ENCODE measurements at places on chromosomes 12 and 14.

- DNase-seq = no peak
These were observed 15.2 kb upstream of the EAPP start for GRCh38 chr14:34554540-34555250.

DNA sequence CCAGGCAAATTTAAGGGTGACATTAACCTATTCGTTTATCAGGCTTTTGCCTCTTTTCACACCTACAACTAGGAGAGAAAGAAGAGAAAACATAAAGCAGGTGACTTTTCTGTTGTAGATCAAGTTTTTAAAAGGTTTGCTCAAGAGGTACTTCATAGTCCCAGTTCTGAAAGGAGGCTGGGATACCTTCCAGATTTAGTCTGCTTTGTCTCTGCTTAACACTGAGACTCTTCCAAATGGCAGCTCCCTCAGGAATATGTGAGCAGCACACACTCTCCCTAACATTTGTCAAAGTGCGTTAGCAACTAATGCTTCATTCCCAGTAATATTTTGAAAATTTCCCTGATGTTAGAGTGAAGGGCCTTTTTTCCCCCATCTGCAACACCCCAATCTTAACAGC, 133.7 kb upstream of the RASSF8 start:
- no peak for DNase-seq

GRCh38 chr12:121494093-121494787, 86.6 kb downstream of the KDM2B start:
- DNase-seq = no peak

- no peak for DNase-seq
These were observed 44.3 kb upstream of the TMPO start for GRCh38 chr12:98471085-98471484.

- no peak for DNase-seq
These were observed 457.4 kb upstream of the DCN start for GRCh38 chr12:91640021-91640420.

DNA sequence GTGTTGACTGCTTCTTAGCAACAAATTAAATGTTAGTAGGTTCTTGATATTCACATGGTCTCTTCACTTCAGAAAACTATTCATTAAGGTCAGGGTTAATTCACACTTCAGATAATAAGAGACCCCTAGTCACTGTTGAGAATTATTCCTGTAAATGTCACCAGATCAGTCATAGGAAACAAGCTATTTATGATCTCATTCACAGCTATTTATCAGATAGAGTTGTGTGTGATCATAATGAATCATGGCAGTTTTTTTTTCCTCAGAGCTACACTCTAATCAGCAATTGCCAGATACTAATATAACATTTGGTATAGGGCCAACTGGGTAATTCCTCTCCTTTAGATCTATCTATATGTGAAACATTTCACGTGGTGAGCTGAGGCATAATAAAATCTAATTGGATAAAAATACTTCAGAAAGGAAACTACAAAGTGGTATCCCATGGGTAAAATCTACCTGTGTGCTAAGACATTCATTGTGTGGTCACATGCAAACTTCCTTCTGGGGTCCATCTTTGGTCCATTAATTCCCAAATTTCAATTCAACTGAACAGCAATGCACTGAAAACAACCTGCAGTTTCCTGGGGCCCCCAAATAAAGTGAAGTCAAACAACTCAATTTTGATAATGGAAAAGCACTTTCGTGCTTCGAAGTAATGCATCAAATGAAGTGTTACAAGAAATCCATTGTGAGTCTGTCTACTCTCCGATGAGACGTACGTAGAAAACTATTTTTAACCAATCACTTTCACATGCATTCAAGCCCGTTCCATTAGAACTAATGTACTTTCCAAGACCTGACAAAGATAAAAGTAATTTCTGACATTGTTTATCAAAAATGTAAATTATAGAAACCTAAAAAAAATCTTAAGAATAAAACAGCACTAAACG, 197.0 kb downstream of the ACSS3 start:
- no peak for DNase-seq

DNA sequence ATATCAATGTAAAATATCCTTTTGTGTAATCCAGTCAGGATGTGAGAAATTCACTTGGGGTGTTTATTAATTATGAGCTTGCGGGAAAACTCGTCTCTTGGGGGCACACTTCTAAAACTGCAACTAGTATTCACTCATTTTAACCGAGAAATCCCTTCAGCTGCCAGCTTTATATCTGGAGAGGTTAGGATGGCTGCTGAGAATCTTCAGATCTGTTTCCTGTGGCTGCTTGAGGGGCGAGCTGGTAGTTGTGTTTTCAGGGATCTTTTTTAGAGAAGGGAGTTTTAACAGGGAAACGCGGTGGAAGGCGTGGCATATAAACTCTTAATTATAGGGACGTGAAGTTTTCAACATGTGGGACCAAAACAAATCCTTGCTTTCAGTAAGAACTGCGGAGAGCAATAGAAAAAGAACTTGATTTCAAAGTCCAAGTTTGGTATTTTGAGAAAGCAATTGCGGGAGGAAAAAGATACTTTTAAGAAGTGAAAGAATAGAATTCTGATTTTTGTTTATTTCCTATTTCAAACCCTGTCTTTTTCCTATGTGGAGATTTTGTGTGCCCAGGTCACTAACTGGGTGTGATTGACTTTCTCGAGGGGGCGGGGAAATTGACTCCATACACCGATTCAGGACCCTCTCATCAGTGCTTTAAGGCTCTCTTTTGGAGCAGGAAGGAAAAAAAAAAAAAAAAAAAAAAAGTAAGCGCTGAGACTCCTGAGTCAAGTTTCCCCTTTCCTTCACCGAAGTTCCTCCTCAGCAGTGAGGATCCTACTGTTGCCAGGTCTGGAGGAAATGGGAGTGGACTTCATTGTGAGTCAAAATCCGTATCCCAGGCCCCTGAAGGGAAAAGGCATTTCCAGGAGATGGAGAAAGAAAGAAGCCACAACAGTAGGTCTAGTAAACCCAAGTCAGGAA, 1.1 kb downstream of the PPFIBP1 start:
- DNase-seq = no peak

DNA sequence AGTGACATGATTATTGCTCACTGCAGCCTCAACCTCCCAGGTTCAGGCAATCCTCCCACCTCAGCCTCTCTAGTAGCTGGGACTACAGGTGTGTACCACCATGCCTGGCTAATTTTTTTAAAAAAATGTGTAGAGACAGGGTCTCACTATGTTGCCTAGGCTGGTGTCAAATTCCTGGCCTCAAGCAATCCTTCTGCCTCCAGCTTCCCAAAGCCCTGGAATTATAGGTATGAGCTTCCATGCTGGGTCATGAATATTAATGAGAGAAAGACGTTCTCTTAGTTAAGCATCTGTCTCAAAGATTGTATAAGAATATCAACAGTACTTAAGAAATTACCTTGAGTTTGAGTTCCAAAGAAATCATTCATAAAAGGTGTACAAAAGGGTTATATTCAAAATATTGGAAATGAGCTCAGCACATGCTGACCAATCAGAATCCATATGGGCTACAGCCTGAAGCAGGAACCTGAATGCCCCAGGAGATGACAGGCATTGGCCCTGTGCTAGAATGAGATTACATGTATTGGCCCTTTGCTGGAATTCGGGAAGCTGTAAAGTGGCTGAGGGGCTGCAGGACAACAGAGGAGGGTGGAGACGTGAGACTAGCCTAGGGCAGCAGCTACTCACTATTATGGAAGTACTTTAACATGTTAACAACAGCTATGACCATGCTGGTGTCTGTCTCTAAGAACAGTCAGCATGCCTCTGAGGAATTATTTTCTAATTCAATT, 157.0 kb upstream of the CPNE8 start:
- no peak for DNase-seq

GRCh38 chr14:93655078-93655750, 133.1 kb downstream of the PRIMA1 start:
- DNase-seq = no peak

GRCh38 chr12:93415723-93416464, 25.9 kb downstream of the UBE2N start:
- no peak for DNase-seq

GRCh38 chr14:104082807-104083206, 2.7 kb upstream of the ASPG start:
- no peak for DNase-seq

- DNase-seq = no peak
These were observed 43.5 kb downstream of the MIPOL1 start for GRCh38 chr14:37241198-37241597.

Data from GM12891 (cell line).